ENCODE measurements at places on chromosomes 3 and 15. TPM values are rescaled to one million over a fixed set of nuclear protein-coding genes. Genes with fewer than 3 reads are reported as not detected.

GRCh38 chr15:69629631-69630161, 177.1 kb downstream of the RPLP1 start:
- DNase-seq = no peak

- DNase-seq = no peak
These were observed 788.7 kb downstream of the OTOL1 start for GRCh38 chr3:162285259-162285658.

ISLR2 gene
- not detected for total RNA-seq

DNA sequence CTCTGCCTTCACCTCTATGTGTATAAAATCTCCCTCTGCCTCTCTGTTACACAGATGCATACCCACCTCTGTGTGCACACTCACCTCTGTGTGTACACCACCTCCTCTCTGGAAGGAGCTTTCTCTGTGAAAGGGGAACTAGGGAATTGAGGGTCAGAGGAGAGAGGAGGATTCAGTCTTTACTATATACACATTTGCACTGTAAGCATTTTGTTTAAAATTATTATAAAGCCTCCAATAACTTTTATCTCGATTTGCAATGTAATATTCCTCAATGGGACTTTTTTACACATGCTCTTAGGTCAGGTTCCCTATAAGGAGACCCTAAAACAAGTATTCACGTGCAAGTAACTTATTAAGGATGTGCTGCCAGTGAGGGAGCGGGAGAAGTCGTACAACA, 82.5 kb downstream of the OXNAD1 start:
- no peak for DNase-seq

- DNase-seq = no peak
These were observed 287.8 kb upstream of the MCTP2 start for GRCh38 chr15:93943586-93943985.

GRCh38 chr3:182366746-182367145, 426.6 kb upstream of the ATP11B start:
- no peak for DNase-seq

STAC gene
- total RNA-seq = not detected

GRCh38 chr3:139732729-139733128, 55.0 kb upstream of the NMNAT3 start:
- DNase-seq = no peak

DNA sequence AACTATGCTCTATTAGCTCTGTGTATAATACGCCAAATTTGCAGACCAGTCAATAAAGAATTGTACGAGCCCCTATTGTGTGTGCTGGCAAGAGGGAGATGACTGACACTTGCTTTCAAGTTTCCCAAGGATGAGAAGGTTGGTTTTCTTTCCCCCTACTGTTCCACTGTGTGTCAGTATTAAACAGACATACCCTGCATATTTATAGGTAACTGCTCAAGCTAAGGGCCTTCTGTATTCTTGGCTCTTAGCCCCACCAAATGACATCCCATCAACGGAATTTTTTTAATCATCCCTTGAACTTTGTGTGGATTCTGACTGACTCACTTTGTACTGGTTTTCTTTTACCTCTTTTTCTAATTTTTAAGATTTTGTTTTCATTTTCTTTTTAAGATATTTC, 60.6 kb upstream of the GYG1 start:
- DNase-seq = no peak

DNA sequence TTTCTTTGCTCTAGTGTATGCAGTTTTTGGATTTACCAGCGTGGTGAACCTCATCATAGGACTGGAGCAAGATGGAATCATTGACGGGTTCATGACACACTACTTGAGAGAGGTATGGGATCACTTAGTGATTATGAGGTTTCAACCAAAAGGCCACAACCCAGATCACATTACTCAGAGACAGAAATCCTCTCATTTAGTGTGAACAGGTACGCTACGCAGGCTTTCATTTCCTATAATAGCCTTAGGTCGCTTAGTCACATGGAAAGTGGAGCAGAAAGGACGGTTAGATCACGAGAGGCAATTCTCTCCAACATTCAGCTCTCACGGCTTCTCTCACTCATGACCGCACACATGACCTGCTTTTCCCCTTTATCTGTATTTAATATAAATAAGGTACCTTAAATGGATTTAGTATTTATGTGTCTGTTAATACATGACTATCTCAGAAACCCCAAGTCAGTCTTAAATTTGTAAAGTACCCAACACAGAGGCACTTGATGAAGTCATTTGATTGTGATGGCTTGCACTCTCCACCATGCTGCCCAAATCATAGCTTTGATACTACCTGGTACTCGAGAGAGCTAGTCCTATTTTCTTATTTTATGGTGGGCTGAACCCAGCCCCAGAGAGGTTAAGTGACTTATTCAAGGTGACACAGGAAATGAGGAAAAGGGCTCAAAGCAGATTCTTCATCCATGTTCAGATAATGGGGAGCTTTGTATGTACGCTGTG, 8.6 kb downstream of the TM6SF1 start:
- no peak for DNase-seq

GRCh38 chr3:12380461-12380860, 91.6 kb downstream of the PPARG start:
- DNase-seq = no peak

- DNase-seq = no peak
These were observed 146.9 kb upstream of the EIF1B start for GRCh38 chr3:40162616-40163015.

DNA sequence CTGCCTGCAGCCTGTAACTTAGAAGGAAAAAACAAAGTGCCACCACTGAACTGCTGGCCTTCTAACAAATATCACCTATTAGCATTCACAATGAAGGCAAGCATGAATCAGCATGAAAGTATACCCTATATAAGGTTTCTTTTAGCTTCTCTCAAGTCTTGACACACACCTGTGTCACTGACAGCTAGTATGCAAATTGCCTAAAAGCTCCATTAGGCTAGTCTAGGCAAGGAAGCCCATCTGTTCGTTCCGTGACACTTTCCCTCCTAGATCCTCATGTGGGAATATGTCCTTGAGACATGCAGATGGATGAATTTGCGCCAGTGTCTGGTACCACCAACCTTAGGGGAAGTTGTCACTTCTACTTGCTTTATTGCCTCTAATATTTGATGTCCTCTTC, 129.3 kb downstream of the RBMS3 start:
- DNase-seq = no peak

GRCh38 chr3:194565597-194566190, 67.5 kb downstream of the TMEM44 start:
- no peak for DNase-seq

GRCh38 chr3:142580061-142580423, 1.5 kb upstream of the ATR start:
- DNase-seq = no peak

SLC2A2 gene
- total RNA-seq = not detected

GRCh38 chr3:188076176-188076575, 77.8 kb upstream of the LPP start:
- no peak for DNase-seq
